HT-29 (cell line): ENCODE measurements at places on chromosomes 11 and 22.

- DNase-seq: peak; percentile 38
Observed at GRCh38 chr11:33021937-33022336, 6.3 kb downstream of the DEPDC7 start.

GRCh38 chr11:46389450-46390330 is 1.9 kb downstream of the CHRM4 start:
- peak; percentile 85 for DNase-seq

GRCh38 chr11:44159848-44160721 is 64.6 kb downstream of the EXT2 start:
- no peak for DNase-seq

- DNase-seq: no peak
Observed at GRCh38 chr22:39267974-39268373, 23.2 kb upstream of the PDGFB start.

GRCh38 chr11:125398475-125398874 is 97.6 kb downstream of the FEZ1 start:
- DNase-seq: no peak
